ENCODE measurements at places on chromosomes 4 and X. TPM values are rescaled to one million over a fixed set of nuclear protein-coding genes. Genes with fewer than 3 reads are reported as not detected.
A peak's percentile ranks its signal among the peaks of the same experiment; 100 is the strongest.

DNA sequence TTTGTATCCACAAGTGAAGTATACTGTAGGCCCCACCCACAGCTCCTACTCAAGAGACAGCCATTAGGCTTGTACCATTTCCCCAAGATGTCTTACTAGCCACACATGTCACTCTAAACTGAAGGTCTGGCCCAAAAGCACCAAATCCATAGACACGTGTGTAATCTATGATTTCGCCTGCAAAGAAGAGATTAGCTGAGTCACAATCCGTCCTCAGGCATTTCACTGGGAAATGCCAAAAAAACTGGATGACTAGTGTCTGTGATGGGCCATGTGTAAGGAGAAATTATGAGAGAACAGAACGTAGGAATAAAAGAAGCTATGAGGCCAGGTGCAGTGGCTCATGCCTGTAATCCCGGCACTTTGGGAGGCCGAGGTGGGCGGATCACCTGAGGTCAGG lies 21.9 kb upstream of the RP2 start:
- H3K27ac ChIP-seq: no peak overlapping the region
- H3K4me3 ChIP-seq: no peak overlapping the region
- H3K27me3 ChIP-seq: no peaks in the 10 kb centered on the region
- H3K4me1 ChIP-seq: no peaks in the 10 kb centered on the region
- no peak for DNase-seq
- no peaks in the 10 kb centered on the region for H3K36me3 ChIP-seq

The PPBP gene
- polyA plus RNA-seq: 5.2 TPM

DNA sequence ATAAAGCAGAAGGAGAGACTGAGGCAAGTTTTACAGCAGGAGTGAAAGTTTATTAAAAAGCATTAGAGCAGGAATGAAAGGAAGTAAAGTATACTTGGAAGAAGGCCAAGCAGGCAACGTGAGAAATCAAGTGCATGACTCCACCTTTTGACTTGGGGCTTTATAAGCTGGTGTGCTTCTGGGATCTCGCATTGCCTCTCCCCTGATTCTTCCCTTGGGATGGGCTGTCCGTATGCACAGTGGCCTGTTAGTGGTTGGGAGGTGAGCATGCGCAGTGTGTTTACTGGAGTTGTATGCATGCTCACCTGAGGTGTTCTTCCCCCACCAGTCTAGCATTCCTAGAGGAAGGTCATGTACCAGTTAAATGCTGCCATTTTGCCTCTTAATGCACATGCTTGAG lies 29.1 kb upstream of the C1QTNF7 start:
- H3K36me3 ChIP-seq: no peaks in the 10 kb centered on the region
- no peak overlapping the region for H3K27ac ChIP-seq
- H3K4me1 ChIP-seq: peaks cover 40% of the 10 kb centered on the region
- no peak for DNase-seq
- H3K4me3 ChIP-seq: no peak overlapping the region

- no peaks in the 10 kb centered on the region for H3K27me3 ChIP-seq
- no peaks in the 10 kb centered on the region for H3K4me1 ChIP-seq
Measured at GRCh38 chr4:140140566-140140965, 13.4 kb downstream of the MAML3 start.

- no peaks in the 10 kb centered on the region for H3K4me1 ChIP-seq
- H3K36me3 ChIP-seq: no peaks in the 10 kb centered on the region
- DNase-seq: no peak
- no peak overlapping the region for H3K4me3 ChIP-seq
- no peaks in the 10 kb centered on the region for H3K27me3 ChIP-seq
- H3K27ac ChIP-seq: no peak overlapping the region
Measured at GRCh38 chr4:33883111-33883510, 2361.2 kb downstream of the ARAP2 start.

The GLUD2 gene
- polyA plus RNA-seq: 0.19 TPM

DNA sequence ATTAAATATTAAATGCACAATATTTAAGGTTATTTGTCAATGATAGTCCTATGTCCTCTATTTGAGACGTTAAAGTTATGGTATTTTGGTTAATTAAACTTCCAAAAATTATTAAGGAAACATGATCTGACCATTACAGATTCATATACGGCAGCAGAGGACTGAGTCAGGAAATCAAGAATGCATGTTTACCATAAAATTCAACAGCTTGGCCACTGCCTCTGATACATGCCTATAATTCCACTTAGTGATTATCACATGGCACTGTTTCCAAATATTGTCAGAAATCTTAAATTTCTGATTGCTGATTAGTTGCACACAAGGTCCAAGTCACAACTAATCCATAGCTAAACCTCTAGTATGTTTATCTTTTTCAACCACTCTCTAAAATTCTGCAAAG lies 232.2 kb upstream of the UGT8 start:
- H3K27me3 ChIP-seq: no peaks in the 10 kb centered on the region
- H3K4me3 ChIP-seq: no peak overlapping the region
- no peak overlapping the region for H3K27ac ChIP-seq

DNA sequence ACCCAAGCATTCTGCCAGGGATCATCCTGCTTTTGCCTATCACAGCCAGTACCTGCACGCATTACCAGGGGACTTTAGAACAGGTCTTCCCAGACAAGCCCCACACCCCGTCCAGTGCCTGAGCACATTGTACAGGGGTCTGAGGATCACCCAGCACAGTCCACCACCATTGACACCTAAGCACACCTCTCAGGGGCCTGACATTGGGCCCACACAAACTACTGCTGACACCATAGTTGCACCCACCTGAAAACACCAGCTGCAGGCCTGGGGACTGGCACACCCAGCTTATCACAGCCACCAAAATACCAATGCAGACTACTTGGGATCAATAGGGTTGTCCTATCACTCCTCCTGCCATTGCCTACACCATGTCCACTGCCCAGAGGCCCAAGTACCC lies 14.7 kb upstream of the NAA11 start:
- DNase-seq: no peak
- no peaks in the 10 kb centered on the region for H3K4me1 ChIP-seq
- H3K4me3 ChIP-seq: no peak overlapping the region
- H3K27ac ChIP-seq: no peak overlapping the region
- no peaks in the 10 kb centered on the region for H3K27me3 ChIP-seq
- no peaks in the 10 kb centered on the region for H3K36me3 ChIP-seq

The DMP1 gene
- not detected for polyA plus RNA-seq

The ARHGAP6 gene
- 0.61 TPM for polyA plus RNA-seq

DNA sequence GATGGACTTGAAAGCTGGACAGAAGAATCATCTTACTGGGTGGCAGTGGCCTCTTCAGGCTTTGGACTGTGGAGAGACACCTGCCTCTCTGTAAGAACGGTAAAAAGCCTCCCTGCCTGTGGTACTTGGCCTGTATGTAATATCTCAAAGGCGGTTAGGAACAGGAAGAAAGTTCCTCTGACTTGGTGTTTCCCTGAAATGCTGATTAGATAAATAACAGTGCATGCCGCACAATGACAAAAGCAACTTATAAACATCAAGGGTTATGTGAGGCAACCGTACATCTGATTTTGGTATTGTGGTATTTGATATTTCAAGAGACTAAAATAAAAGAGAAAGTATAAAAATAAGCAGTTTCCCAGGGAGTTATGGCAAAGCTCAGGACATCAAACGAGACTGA lies 92.4 kb upstream of the SORBS2 start:
- H3K27ac ChIP-seq: no peak overlapping the region
- H3K4me3 ChIP-seq: no peak overlapping the region
- H3K27me3 ChIP-seq: no peaks in the 10 kb centered on the region

- no peak overlapping the region for H3K4me3 ChIP-seq
- no peaks in the 10 kb centered on the region for H3K27me3 ChIP-seq
- H3K4me1 ChIP-seq: no peaks in the 10 kb centered on the region
- no peaks in the 10 kb centered on the region for H3K36me3 ChIP-seq
Measured at GRCh38 chr4:119271361-119272085, 50.4 kb downstream of the FABP2 start.

- peaks cover 7% of the 10 kb centered on the region for H3K4me1 ChIP-seq
- DNase-seq: peak; percentile 65
- H3K27ac ChIP-seq: peak overlapping the region; percentile 16
- H3K36me3 ChIP-seq: no peaks in the 10 kb centered on the region
- peak overlapping the region; percentile 52 for H3K4me3 ChIP-seq
Measured at GRCh38 chrX:41009850-41010846, 75.1 kb upstream of the USP9X start.

- no peak overlapping the region for H3K27ac ChIP-seq
- no peak overlapping the region for H3K4me3 ChIP-seq
- H3K36me3 ChIP-seq: no peaks in the 10 kb centered on the region
- no peaks in the 10 kb centered on the region for H3K27me3 ChIP-seq
Measured at GRCh38 chr4:174461466-174462106, 60.7 kb downstream of the HPGD start.

GRCh38 chrX:14872355-14872754 lies 514 bp downstream of the FANCB start:
- H3K36me3 ChIP-seq: no peaks in the 10 kb centered on the region
- no peak for DNase-seq
- H3K4me3 ChIP-seq: no peak overlapping the region
- H3K27me3 ChIP-seq: no peaks in the 10 kb centered on the region
- peaks cover 7% of the 10 kb centered on the region for H3K4me1 ChIP-seq
- H3K27ac ChIP-seq: peak overlapping the region; percentile 74

The CT83 gene
- polyA plus RNA-seq: not detected

- no peaks in the 10 kb centered on the region for H3K36me3 ChIP-seq
- H3K4me3 ChIP-seq: no peak overlapping the region
Measured at GRCh38 chr4:65968831-65969558, 298.7 kb upstream of the EPHA5 start.

DNA sequence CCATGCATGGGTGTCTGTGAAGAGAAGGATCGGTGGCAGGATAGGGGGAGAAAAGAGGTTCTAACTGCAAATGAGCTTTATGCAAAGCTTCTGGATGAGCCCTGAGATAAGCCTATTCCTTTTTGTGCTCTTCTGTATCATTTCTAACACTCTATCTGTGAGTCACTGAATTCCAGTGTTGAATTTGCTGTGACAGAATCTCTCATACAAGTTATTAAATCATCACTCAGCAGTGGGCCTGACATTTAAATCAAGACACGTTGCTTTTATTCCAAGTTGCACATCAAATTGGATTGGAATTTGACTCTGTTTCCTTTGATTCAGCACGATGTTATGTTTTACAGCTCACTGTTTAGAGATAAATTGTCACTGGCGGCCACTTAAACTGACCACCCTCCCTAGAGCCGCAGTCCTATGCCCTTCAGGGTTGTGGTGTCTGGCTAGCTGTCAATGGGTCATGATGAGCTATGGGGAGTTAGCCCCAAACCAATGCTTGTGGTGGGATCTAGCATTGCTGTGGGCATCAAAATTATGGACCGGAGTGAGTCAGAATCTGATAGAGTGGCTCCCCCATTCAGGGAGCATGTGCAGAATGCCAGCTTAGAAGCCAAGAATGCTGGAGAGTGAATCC lies 42.7 kb downstream of the LHFPL1 start:
- H3K27me3 ChIP-seq: no peaks in the 10 kb centered on the region
- no peak for DNase-seq
- no peaks in the 10 kb centered on the region for H3K36me3 ChIP-seq
- H3K4me3 ChIP-seq: no peak overlapping the region
- H3K4me1 ChIP-seq: no peaks in the 10 kb centered on the region
- no peak overlapping the region for H3K27ac ChIP-seq

DNA sequence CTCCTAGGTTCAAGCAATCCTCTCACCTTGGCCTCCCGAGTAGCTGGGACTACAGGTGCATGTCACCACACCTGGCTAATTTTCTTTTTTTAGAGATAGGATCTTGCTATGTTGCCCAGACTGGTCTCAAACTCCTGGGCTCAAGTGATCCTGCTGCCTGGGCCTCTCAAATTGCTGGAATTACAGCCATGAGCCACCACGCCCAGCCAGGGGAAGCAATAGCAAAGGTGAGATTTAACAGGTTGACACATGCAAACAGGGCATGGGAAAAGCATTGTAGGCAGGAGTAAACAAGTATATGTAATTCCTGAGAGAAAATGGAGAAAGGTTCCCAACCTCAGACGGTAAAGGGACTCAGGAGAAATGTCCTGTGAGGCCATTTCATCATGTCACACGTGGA lies 33.6 kb upstream of the TBL1X start:
- H3K4me1 ChIP-seq: no peaks in the 10 kb centered on the region
- no peak overlapping the region for H3K27ac ChIP-seq
- H3K27me3 ChIP-seq: no peaks in the 10 kb centered on the region
- H3K36me3 ChIP-seq: no peaks in the 10 kb centered on the region
- no peak overlapping the region for H3K4me3 ChIP-seq

- H3K4me3 ChIP-seq: no peak overlapping the region
- DNase-seq: no peak
- H3K27ac ChIP-seq: no peak overlapping the region
- H3K4me1 ChIP-seq: no peaks in the 10 kb centered on the region
Measured at GRCh38 chr4:45638641-45639040, 485.2 kb downstream of the GABRG1 start.

The DDX60 gene
- 8.1 TPM for polyA plus RNA-seq

GRCh38 chr4:26803211-26803861 lies 57.3 kb upstream of the STIM2 start:
- H3K4me3 ChIP-seq: no peak overlapping the region
- H3K4me1 ChIP-seq: peaks cover 20% of the 10 kb centered on the region
- no peaks in the 10 kb centered on the region for H3K27me3 ChIP-seq
- H3K27ac ChIP-seq: no peak overlapping the region

DNA sequence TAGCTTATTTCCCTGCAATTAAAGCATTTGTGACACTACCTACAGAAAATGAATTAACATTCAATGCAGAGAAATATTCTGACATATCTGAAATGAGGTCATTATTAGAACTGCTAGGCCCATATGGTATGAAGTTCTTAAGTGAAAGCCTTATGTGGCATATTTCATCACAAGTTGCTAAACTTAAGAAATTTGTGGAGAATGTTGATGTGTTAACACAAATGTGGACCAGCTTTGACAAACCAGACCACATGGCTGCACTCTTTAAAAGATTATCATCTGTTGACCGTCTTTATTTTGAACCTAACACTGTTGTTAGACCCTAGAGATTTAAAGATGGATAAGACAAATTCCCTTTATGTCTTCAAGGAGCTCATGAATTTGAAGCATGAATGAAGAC lies 1024.1 kb downstream of the RPA4 start:
- no peaks in the 10 kb centered on the region for H3K36me3 ChIP-seq
- no peak overlapping the region for H3K27ac ChIP-seq
- H3K4me1 ChIP-seq: no peaks in the 10 kb centered on the region
- H3K27me3 ChIP-seq: no peaks in the 10 kb centered on the region
- no peak for DNase-seq

DNA sequence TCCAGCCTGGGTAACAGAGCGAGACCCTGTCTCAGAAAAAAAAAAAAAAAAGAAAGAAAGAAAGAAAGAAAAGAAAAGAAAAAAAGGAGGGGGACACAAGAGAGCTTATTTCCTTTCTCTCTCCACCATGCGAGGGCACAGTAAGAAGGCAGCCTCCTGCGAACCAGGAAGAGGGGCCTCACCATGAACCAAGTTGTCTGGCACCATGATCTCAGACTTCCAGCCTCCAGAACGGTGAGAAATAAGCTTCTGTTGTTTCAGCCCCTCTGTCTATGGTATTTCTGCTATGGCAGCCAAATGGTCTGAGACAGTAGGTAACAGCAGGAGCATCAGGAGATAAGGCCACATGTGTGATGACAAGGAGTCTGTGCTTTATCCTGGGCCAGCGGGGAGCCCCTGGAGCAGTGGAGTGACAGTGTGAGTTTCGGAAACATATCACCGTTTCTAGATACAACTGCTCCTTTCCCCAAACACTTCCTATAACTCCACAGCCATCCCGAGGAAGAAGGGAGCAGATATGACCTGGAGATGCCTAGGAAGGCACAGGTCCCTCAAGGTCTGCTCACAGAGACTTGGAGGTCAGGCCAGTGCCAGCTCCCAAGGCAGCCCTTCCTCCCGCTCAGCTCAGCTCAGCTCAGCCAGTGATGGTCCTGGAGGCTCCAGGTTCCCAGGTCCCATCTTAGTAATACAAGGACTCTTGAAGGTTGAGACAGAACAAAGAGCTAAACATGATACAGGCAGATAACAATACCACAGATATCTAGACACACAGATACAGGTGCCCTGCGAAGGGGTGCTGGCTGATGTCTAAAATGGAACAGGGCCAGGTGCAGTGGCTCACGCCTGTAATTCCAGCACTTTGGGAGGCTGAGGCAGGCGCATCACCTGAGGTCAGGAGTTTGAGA lies 17.7 kb downstream of the JAKMIP1 start:
- no peaks in the 10 kb centered on the region for H3K27me3 ChIP-seq
- no peak for DNase-seq
- H3K4me3 ChIP-seq: no peak overlapping the region
- H3K27ac ChIP-seq: no peak overlapping the region

All from B cell (primary cell).